Stimulated activated CD4-positive, alpha-beta T cell treated with anti-CD3 and anti-CD28 coated beads, TNF-alpha, amount 100 ng/mL, for 4 hours (primary cell): ENCODE measurements at places on chromosomes 4 and X.

DNA sequence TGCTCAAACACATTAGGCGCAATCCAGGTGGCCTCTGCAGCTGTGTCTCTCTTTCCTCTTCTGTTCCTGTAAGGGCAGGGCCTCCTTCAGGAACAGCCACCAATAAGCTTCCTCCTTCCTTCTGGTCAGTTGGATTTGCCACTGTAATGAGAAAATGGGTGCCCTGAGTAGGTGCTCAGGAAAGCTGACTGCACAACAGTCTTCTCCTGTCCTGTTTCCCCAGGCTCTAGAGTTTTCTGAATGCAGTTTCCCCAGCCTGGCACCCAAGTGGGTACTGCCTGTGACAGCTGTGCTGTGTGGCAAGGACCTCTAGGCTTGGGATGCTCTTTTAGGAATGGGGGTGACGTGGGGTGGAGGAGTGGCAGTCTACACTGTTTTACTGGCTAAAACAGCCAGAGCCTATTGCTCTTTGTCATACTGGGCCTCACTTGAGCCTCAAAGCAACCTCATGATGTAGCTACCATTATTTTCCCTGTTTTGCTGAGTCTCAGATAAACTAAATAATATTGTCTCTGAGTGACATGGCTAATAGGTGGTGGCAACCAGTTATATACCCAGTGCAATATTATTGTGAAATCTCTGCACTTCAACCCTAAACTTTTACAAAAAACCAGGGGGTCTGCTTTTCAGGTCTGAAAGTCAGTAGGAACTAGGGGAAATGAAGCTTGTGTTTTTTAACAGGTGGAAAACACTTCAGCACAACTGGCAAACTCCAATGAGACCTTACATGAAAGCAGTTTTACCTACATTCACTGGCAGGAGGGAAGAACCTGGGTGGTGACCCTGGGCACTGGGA, 1.2 kb downstream of the CXCL2 start:
- no peak for DNase-seq

DNA sequence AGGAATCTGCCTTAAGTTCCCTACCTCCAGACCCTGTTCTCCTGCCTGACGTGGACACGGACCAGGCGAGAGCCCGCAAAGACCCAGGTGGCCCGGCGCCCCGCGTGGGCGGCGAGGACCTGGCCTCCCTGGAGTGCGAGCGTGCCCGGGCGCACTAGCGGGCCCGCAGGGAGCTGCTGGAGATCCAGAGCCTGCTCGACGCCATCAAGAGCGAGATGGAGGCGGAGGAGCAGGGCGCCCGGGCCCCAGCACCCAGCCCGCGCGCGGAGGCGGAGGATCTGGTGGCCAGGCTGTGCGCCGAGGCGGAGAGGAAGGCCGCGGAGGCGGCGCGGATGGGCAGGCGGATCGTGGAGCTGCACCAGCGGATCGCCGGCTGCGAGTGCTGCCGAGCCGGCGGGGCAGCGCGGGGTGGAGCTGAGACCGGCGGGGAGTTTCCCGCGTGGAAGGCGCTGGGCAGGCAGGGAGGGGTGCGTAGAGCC, 18.2 kb downstream of the MRFAP1 start:
- DNase-seq = no peak

DNA sequence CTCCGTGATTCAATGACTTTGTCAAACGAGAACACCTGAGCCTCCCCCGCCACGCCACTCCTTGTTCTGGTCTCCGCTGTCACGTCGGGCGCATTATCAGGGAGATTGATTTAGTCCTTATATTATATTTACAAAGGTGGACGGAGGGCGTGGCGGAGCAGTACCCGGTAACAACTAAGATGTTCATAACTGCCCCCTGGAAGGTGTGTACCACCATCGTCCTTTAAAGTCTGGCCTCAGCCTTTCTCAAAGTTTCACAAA, 284.2 kb downstream of the PACRGL start:
- DNase-seq = no peak

DNA sequence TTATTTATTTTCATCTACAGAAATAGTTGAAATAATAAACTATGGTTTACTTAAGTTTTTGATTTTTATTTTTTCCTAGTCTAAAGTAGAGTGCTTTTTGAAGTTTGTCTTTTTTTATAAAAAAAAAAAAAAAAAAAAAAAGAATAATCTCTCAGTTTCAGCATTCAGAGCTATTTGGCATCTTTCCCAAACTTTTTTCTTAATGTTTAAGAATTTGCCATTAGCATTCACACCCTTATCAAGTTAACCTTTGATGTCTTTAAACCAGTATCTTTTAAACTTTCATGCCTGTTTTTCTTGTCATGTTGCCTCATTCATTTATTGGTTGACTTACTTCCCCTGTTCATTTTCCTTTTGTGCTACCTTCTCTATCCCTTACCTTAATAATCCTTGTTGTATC, 60.9 kb upstream of the FHDC1 start:
- no peak for DNase-seq

DNA sequence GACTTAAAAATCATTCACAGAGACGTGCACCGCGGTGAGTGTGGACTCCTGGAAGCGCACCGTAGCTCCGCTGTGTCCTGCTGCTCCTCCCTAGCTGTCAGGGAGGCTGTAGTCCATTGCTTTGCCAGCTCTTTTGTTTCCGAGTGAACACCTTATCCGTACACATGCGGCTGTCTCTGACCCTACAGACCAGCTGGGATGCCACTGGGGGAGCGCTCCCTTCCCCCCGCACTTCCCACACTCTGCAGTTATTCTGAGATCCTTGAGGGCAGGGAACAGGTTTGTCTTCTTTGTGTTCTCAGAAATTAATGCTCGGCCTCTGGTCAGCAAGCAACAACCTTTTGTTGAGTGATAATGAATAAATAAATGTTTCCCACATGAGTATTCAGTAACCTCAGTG, 33.7 kb upstream of the MSANTD1 start:
- DNase-seq = no peak

DNA sequence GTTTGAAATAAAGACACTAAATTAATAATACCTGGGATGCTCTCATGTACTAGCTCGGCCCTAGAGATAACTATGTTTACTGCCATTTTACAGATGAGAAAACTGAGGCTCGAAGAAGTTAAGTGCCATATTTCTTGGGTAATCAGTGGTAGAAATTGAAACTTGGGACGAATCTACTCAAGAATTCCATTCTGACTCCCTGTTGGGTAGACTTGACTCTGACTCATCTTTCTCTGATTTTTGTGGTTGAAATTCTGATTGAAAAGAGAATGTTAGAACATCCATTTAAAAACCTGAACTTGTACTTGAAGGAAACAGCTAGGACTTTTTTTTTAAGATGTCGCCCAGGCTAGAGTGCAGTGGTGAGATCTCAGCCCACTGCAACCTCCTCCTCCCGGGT, 50.1 kb upstream of the NSUN7 start:
- DNase-seq = no peak

DNA sequence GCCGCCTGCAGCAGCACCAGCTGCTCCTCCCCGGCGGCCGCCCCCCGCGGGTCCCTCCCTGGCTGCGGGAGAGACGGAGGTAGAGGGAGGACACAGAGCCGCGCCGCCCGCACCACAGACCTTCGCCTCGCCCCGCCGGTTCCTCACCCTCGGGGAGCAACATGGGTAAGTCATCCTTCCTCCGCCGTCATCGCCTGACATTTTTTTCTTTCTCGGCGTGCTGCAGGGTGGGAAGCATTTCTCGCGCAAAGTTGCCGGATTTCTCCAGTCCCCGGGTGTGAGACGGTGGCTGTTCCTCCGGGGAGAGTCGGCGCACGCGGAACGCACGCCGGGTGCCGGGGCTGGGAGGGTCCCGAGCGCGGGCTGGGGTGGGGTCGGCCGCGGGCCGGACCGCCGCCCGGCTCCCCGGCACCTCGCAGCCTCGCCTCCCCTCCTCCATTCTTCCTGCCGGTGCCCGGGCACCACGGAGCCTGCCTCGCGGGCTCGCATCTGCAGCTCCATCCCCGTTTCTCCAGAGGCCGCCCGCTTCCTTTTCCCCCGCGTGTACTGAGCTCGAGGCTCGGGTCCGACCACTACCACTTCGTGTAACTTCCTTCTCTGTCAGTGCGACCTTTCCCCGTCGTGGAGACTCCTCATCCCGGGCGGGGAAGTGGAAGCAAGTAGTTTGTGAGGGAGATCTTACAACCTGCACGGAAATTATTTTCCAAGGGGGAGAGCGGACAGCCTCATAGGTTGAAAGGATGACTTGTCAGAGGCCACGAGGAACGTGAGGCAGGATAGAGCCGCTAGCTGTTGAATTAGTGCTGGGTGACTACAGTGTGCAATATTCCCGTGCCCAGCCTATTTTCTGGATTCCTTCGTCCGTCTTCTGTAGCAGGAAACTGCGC, 464 bp downstream of the RAP1GDS1 start:
- peak; percentile 34 for DNase-seq

GRCh38 chr4:138259824-138260223, 17.7 kb upstream of the SLC7A11 start:
- no peak for DNase-seq

DNA sequence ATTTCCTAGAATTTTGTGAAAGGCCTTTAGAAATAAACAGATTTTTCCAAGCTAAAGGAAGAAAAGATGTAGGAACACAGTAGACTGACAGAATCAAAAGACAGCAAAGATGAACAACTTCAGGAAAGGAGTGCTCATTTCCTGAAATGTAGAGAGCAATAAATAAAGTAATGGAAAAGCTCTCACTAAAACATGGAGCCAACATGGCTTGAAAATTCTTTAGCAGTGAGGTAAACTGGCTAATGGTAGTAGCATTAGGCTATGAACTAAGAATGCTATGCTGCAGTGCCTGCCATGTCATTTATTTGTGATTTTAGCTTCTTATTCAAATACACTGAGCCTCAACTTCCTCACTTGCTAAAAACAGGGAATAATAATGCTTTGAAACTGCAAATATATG, 108.7 kb downstream of the IQCM start:
- DNase-seq = no peak

DNA sequence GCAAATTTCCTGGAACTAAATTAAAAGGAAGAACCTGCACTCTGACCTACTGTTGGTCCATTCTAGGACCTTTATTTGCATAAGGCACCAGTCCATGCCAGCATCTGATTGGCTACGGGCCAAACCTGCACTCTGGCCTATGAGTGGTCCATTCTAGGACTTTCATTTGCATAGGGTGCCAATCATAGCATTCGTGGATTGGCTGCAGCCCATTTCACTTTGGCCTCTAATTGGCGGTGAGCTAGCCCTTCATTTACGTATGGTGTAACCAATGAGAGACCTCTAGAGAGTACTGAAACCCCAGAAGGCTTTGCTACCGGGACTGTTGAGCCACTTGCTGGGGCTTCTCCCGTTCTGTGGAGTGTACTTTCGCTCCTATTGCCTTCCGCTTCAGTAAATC, 6.1 kb upstream of the RNF175 start:
- DNase-seq = no peak

DNA sequence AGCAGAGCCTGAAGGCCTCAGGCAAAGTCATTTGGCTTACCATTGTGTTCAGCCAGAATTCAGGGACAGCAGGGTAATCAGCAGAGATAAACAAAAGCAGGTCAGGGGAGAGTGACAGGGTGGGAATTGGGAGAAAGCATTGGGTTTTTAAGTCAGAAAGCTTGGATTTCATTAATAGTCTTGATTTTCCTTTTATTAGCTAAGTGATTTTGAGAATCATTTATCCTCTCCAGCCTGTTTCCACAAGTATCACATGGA, 410.1 kb downstream of the HNRNPD start:
- no peak for DNase-seq

- DNase-seq = no peak
Observed at GRCh38 chr4:3189459-3189858, 59.5 kb upstream of the MSANTD1 start.

DNA sequence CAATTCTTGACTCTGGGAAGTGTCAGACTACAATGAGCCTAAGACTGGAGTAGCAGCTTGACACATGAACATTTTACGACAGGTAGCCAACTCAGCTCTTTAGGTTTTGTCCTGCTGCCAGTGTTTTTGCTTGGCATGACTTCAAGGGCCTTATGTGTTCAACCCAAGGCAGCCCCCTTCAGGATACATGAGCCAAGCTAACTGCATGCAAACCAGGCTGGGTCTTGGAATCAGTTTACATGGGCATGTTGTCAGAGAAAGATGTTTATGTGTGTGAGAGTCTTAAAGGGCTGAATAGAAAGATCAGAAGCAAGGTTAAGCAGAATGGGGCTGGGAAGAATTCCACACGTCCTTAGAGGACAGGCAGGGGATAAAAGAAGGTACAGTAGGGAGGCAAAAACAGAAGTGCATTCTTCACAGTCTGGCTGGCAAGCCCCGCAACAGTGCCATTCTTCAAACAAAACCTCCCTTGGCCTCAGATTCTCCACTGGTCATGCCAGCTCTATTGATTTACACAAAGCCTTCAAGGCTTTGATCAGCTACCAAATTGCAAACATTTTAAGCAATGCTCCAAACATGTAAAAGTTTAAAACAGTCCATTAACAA, 97.3 kb downstream of the NKX6-1 start:
- no peak for DNase-seq

DNA sequence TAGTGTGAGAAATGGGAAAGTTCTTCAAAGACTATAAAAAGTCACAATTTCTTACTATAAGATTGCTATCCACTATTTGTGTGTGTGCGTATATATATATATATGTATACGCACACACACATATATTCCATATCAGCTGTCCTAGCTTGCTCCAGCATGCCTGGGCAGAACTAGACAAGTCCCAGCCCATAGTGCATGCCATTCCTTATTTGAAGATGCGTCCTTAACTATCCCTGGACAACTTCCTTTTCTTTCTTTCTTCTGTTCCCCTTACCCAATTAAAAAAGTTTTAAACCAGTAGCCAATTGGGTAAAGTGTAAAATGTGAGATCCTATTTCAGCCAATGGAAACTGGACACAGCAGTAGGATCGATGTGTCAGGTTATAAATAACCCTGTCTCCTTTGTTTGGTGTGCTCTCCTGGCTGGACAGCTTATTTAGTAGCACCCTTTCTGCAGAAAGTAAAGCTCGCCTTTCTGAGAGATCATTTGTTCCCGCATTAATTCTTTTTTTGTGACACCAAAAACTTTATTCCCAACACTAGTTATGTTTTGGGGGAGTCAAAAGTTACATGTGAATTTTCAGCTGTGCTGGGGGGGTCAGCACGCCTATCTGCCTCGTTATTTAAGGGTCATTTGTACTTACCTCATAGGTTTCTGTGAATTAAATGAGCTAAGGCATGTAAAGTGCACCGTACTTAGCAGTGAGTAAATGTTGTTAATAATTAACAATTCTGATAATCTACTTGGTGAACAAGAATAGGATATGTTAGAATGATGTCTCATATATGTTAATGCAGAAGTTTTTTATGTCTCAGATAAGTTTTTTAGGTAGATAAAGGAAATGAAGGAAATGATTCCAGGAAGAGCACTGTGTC, 40.9 kb downstream of the KDM6A start:
- no peak for DNase-seq

DNA sequence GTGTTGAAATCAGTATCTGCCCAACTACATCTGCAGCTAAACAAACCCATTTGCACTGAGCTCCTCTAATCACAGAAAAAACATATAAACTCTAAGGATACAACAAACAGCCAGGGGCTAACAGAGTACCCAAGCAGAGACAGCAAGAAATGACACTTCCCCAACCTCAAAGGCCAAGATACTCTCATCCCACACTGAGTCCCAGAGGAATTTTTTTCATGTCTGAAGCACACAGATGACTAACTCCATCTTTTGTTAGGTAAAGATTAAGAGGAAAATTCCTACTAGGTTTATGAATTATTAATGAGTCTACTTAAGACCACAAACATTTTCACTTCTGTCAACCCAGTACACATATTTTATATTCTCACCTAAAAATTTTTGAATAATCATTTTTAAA, 31.6 kb downstream of the SEPSECS start:
- no peak for DNase-seq
